Activated CD4-positive, alpha-beta T cell treated with anti-CD3 and anti-CD28 coated beads, Interleukin-2, amount 50 U/mL, for 1 hour (primary cell): ENCODE measurements at places on chromosomes 7 and 10.

GRCh38 chr10:28293236-28294168 lies 9.4 kb downstream of the MPP7 start:
- DNase-seq: no peak

DNA sequence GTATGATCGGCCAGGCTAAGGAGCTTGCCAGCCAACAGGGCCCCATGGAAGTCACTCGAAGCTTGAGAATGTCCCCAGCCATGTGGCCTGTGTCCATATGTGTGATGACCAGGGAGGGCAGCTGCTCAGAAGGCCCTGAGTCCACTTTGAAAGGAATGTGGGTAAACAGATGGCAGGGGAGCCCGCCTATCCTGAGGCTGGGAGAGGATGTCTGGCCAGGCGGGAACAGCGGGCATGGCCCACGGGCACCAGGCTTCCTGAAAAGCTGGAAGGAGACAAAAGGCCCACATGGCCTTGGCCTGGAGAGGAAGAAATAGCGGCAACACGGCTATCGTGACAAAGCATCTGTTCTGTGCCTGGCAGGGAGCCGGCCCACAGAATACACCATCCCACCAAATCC lies 137.9 kb upstream of the PPIF start:
- DNase-seq: no peak

DNA sequence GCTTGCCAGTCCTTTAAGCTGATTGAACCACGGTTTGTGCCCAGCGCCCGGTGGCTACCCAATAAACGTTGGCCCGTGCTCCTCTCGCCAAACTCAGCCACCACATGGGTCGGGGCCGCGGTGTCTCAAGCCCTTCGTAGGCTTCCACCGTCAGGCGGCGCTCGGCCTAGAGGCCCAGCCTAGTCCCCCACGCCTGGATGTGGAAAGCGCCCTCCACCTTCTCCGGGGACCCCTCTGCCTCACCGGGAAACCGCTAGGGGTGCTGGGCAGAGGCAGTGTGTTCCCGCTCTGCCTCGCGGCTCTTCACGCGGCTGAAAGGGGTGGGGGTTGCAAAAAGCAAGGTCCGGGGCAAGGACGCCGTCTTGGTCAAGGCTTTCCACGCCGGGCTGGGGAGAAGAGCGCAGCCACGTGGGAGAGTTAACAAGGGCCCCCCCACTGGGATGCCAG lies 29.8 kb downstream of the LEP start:
- DNase-seq: no peak

GRCh38 chr7:69419934-69420333 lies 178.3 kb upstream of the AUTS2 start:
- DNase-seq: no peak
